ENCODE measurements at places on chromosomes 2 and 18.

DNA sequence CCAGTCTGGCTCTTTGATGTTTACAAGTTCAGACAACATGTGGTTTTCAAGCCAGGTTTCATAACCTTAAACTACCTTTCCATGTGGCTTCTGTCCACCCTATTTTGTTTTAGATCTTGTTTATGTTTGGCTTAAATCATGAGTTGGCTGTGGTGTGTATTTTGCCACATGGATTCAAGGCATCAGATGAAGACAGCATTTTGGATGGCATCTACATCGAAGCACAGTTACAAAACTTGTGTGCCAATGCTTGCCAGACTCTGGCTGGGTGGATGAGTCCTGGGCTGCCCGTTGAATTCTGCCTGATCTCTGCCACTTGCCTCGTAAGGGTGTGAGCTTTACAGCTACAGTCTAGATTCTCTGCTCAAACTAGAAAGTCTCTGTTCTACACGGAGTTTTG, 335.3 kb downstream of the MYCN start:
- no peak for DNase-seq

DNA sequence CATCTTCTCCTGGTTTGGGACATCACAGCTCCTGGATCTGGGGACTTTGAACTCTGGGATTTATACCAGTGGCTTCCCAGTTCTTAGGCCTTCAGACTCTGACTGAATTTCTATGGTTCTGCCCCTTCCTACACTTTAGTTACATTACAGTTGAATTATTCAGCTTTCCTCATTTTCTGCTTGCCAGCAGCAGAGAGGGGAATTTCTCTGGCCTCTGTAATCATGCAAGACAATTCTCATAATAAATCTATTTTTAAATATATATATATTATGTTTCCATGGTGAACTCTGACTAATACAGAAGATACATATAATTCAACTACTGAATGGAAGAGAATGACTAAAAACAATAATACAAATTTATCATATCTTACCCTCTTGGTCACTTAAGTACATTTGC, 1478.6 kb upstream of the ACVR2A start:
- no peak for DNase-seq

- no peak for DNase-seq
These were observed 29.1 kb downstream of the CPO start for GRCh38 chr2:206968134-206969086.

DNA sequence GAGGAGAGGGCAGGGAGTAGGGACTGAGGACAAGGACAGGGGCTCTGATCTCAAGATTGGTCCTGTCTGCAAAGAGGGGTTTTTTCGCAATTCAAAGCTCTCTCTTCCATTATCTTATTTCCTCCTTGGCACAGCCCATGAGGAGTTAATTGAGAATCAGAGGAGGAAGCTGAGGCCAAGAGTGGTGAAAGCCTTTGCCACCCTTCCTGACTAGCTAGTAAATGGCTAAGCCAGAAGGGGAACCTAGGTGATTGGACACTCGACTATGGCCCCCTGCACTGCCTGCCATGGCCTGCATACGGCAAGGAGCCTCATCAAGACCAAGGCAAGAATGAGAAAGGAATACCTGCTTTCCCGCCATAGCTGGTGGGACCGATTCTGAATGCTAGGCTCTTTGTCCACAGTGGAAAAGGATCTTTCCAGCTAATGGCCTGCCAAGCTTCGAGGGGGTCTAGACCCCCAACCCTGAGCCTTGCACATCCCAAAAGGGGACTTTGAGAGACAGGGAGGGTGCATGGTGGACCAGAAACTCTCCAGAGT, 237.9 kb downstream of the HAUS1 start:
- DNase-seq: no peak

DNA sequence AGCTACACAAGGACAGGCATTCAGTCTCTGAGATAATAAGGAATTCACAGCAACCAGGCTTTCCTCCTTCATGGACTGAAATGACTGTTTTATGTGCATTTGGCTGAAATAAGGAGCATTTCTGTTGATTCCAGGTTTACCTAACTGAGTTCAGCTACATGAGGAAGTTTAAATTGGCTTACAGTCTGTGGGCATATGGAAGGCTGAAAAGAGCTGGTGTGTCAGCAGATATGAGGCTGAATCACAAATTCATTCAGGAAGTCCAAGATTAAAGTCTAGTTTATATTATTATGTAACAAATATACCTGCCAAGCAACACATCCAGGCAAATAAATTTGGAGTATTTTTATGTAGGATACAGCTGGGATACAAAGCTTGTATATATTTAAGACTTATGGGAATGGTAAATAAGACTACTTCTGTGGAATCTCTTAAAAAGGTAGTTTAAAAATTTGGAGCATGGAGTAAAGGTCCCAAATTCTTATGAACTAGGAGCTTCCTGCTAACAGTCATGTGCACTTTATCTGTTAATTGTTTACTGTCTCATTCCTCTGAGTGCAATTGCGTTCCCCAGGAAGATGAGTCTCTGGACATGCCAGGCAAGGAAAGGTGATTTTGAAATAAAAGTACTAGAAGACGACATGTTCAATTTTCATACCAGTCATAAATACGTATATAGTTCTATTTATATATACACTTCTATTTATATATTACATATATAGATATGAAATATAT, 53.0 kb downstream of the ZC3H8 start:
- DNase-seq: no peak

DNA sequence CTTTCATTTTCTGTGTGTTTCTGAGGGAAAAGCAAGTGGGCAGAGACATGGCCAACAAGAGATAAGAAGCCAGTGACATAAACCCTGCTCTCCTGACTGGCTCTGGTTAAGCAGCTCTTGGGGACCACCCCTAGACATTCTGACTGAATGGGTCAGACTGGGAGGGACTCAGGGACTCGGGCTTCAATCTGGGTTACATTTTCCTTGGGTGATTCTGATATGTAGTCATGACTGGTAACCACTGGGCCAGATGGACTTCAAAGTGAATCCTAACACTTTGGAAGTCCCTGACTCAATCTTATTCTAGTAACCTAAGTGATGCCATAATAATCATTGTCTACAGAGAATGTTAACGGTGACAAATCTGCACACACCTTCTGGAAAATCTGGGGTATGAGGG, 397.8 kb downstream of the NBAS start:
- DNase-seq: no peak

GRCh38 chr2:68653538-68653982, 10.2 kb downstream of the PROKR1 start:
- DNase-seq: no peak

- no peak for DNase-seq
These were observed 3.6 kb downstream of the SH2D6 start for GRCh38 chr2:85422072-85422457.

DNA sequence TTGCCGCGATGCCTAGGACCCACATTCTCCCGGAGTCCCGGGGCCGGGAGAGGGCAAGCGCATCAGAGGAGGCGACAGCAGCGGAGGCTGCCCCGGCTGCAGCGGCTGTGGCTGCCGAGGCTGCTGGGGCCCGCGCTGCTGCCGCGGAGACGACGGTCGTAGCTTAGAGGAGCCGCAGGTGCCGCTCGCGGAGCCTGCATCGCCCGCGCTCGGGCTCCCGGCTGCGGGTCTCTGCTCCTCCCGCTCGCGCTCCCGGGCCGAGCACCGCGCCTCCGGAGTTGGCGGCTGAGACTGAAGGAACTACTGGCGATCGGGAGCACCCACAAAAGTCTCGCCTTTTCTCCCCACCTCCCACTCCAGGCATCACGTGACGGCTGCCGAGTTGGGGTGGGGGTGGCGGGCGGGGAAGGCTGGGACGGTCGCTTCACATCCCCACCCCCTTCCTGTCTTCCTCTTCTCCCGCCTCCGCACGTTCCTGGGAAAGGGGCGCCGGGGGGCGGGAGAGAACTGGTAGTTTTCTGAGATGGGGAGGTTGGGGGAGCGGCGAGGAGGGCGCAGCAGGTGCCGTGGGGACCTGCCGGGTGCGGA, at the start of gene LYPD1:
Gene LYPD1 (minus strand): TSS at position 298 of the 588 bp plus-strand sequence. CDS start 273 bp downstream, at position 25.
- DNase-seq: peak; percentile 44

- no peak for DNase-seq
These were observed 580.6 kb upstream of the SOX11 start for GRCh38 chr2:5111581-5111980.

DNA sequence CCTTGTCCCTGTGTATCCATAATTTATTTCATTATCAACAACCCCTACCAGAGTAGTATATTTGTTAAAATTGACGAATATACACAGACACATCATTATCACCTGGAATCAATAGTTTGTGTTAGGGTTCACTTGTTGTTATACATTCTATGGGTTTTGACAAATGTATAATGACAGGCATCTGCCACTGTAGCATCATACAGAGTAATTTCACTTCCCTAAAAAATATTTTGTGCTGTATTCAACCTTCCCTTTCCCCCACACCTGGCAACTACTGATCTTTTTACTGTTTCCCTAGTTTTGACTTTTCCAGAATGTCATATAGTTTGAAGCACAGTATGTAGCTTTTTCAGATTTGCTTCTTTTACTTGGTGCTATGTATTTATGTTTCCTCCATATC, 132.0 kb downstream of the ZNF804A start:
- no peak for DNase-seq

DNA sequence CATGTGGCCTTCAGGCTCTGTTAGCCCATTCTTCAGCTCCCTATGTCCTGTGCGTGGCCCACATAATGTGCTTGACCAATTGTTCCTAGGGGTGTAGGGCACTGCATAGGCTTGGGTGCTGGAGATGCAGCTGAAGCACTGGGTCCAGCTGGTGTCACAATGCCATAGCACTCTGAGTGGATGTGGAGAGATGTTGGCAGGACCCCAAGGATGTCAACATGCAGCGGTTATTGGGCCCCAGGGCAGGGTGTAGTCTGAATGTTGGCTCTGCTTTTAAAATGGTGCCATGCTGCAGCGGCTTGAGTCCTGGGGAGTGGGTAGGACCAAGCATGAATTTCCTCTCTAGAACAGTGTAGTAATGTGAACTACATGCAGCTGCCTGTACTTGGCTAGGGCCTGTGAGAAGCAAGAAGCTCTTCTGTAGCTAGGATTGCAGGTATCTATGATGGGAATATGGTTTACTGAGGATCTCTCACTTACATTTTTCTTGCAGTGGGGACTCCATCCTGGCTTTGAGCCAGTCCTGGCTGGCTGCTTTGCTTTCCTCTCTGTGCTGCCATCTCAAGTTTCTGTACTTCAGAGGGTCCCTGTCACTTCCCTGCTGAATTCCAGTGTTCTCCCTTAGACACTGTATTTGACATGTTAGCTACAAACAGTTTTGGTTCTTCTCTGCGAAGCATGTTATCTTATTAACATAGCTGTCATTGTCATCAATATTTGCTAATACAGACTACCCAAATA, 148.4 kb downstream of the CSRNP3 start:
- no peak for DNase-seq

DNA sequence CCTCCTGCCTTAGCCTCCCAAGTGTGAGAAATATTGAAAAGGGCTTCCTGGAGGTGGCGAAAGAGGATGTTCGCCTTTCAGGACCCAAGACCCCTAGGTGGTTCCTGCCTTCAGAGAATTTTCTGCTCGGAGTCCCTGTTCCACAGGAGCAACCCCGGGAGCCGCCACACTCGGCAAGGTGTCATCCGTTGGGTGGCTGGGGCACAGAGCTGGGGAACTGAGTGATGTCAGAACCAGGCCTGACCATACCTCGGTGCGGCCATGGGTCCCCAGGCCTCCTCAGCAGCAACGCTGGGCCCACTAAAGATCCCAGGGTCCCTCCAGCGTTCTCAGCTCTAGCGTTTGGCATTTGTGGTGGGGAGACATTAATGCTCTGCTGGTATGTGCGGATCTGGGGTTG, 23.7 kb upstream of the TAF1B start:
- DNase-seq: no peak

GRCh38 chr2:236343400-236344161, 79.4 kb upstream of the ASB18 start:
- DNase-seq: peak; percentile 58

- no peak for DNase-seq
These were observed 151.3 kb downstream of the BCL2 start for GRCh38 chr18:63168287-63168686.

- no peak for DNase-seq
These were observed 46.2 kb downstream of the COA5 start for GRCh38 chr2:98561902-98562695.

DNA sequence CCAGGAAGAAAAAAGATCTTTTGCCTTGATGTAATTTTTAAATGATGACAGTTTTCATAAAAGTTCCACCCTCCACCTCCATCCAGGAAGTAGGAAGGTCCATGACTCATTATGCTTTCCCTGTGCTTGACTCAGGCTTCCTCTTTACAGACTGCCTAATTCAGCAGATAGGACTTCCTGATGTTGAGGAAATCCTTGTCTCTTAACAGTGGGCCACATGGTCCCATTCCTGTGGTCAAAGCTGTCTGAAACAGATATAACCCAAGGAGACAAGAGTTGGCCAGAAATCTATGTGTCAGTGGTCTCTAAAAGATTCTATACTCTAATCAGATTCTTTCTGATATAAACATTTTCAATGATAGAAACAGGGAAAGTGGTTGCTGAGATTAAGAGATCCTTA, 119.1 kb downstream of the BAZ2B start:
- DNase-seq: no peak

DNA sequence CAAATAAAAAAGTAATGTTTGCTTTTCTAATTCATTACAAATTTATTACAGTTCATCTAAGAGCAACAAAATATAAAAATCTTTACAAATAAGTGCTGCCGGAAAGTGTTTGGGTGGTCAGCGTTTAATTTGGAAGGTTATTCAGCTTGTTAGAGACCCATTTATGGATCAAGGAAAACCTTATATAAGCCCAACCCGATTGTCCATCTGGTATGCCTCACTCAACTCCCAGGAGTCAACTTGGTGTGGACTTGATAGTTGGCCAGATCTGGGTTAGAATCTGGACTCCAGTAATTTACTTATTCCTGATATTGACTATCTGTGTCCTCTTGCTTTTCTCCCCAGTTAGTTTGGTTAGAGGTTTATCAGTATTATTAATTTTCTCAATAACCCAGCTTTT, 106.2 kb downstream of the KCTD1 start:
- no peak for DNase-seq

DNA sequence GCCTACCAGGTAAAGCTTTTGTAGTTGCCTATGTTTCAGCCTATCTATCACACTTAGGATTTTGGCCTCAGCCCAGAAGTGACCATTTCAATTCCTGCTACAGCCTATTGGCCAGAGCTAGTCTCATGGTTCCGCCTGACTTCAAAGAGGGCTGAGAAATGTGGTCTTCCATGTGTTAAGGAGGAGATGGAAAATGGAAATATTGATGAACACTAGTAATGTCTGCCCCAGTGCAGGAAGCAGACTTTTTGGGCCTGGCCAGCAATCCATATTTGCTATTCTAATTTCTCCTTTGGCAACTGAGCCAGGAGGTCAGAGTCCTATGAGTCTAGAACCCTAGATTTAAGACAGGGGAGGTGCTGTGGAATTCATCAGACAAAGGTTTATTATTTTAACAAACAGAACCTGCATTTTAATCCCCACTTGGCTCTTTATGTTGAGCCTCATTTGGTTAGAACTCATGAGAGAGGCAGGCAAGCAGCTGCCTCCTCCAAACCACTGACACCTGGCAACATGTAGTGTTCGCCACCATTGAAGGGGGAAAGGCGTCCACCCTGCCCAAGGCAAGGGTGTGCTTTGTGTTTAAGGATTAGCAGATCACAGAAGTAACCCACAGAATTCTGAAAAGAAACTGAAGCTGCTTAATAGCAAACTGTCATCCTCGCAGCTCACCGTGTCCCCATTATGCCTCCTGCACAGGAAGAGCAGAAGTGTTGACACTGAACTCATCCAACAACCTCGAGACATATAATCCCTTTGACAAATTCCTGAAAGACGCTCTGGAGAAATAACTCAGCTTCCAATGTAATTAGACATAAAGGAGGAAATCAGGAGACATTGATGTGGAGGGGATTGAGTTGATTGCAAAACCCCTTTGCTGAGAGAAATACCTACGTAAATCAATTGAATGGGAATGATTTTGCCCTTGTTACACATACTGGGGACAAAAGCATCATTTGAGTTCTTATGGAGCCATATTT, 47.7 kb upstream of the SCG2 start:
- DNase-seq: no peak

Measured in neuronal stem cell (in vitro differentiated cells).